A549 treated with CpdA at 1 μM for 4 hours (cell line): ENCODE measurements at places on chromosomes 12 and 14. TPM values are rescaled to one million over a fixed set of nuclear protein-coding genes. Genes with fewer than 3 reads are reported as not detected.

The RFLNA gene
- total RNA-seq = 0.13 to 0.24 TPM (median 0.17 TPM) in 3 of 5 replicates, not detected in the others

The RAN gene
- 1,512 to 1,851 TPM (median 1,822 TPM) in 5 replicates for total RNA-seq

The C12orf56 gene
- total RNA-seq = 0.03 to 0.30 TPM (median 0.15 TPM) in 4 of 5 replicates, not detected in the other

The ADAM20 gene
- total RNA-seq = 0.01 TPM in 1 of 5 replicates, not detected in the others

The COX8C gene
- not detected in 5 replicates for total RNA-seq

The AP4S1 gene
- total RNA-seq = 8.8 to 11.5 TPM (median 9.6 TPM) in 5 replicates

The TTC9 gene
- total RNA-seq = 1.8 to 2.1 TPM (median 2.0 TPM) in 5 replicates

The ENDOU gene
- not detected in 5 replicates for total RNA-seq

The SFSWAP gene
- total RNA-seq = 27.1 to 32.4 TPM (median 29.8 TPM) in 5 replicates

The CFAP54 gene
- 0.84 to 1.6 TPM (median 1.5 TPM) in 5 replicates for total RNA-seq

The NGB gene
- not detected in 5 replicates for total RNA-seq

The CCDC197 gene
- total RNA-seq = not detected in 5 replicates

The BICD1 gene
- total RNA-seq = 16.9 to 20.0 TPM (median 17.8 TPM) in 5 replicates

The KLHL33 gene
- total RNA-seq = 0.01 TPM in 1 of 5 replicates, not detected in the others

The SYT10 gene
- not detected in 5 replicates for total RNA-seq

The GDF3 gene
- not detected in 5 replicates for total RNA-seq

The RPL10L gene
- total RNA-seq = not detected in 5 replicates

The RAB15 gene
- 16.2 to 19.1 TPM (median 17.7 TPM) in 5 replicates for total RNA-seq

The NRL gene
- total RNA-seq = 0.48 to 1.2 TPM (median 1.0 TPM) in 5 replicates

The PTPN21 gene
- total RNA-seq = 8.1 to 8.9 TPM (median 8.5 TPM) in 5 replicates

The DTX1 gene
- 0.32 to 0.67 TPM (median 0.46 TPM) in 5 replicates for total RNA-seq

The EPYC gene
- not detected in 5 replicates for total RNA-seq

The ING4 gene
- total RNA-seq = 12.4 to 18.9 TPM (median 17.0 TPM) in 5 replicates

The CARMIL3 gene
- 0.38 to 0.56 TPM (median 0.45 TPM) in 5 replicates for total RNA-seq

The CD69 gene
- not detected in 5 replicates for total RNA-seq

The PLEKHD1 gene
- total RNA-seq = 0.02 to 0.03 TPM in 2 of 5 replicates, not detected in the others

The ORAI1 gene
- 23.7 to 46.6 TPM (median 44.9 TPM) in 5 replicates for total RNA-seq

The C12orf54 gene
- not detected in 5 replicates for total RNA-seq

The KRT75 gene
- total RNA-seq = 0.19 to 0.29 TPM (median 0.23 TPM) in 5 replicates

The ACSM4 gene
- not detected in 5 replicates for total RNA-seq

The CAPZA3 gene
- total RNA-seq = not detected in 5 replicates

The PTGDR gene
- total RNA-seq = not detected in 5 replicates
